Retina (tissue), 1 donor: ENCODE measurements at places on chromosomes 5 and 9.

DNA sequence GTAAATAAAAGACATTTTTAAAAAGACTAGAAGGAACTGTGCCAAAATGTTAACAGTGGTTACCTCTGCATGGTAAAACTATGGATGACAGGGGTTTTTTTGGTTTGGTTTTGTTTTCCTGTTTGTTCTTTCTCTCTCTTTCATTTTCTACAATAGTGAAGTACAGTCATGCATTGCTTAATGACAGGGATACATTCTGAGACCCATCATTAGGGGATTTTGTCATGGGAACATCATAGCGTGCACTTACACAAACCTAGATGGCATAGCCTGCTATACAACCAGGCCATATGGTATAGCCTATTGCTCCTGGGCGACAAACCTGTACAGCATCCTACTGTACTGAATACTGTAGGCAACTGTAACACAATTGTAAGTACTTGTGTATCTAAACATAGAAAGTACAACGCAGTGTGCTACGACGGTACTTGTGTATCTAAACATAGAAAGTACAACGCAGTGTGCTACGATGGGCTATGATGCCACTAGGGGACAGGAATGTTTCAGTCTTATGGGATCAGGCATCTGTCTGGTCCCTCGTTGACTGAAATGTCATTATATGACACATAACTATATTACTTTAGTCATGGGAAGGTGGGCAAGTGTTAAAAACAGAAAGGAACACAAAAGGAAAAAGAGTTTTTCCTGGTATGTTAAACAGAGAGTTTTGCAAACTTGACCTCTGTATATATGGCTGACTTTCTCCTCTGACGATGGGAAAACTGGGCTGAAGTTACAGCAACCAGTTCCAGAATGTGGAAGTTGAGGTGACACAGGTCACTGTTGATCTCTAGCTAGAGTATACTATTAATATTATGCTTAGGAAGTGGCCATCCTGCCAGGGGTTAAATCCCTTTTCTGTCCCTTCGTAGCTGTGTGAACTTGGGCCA is 7.4 kb upstream of the ADAM19 start:
- no peak for DNase-seq

GRCh38 chr5:77080905-77081304 is 6.2 kb downstream of the ZBED3 start:
- no peak for DNase-seq

DNA sequence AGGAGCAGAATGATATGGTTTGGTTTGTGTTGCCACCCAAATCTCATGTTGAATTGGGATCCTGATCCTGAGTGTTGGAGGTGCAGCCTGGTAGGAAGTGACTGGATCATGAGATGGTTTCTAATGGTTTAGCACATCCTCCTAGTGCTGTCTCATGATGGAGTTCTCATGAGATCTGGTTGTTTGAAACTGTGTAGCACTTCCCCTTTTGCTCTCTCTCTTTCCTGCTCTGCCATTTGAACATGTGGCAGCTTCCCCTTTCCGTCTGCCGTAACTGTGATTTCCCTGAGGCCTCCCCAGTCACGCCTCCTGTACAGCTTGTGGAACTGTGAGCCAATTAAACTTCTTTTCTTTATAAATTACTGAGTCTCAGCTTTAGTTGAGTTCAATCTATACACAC is 756.8 kb upstream of the CDH6 start:
- no peak for DNase-seq

DNA sequence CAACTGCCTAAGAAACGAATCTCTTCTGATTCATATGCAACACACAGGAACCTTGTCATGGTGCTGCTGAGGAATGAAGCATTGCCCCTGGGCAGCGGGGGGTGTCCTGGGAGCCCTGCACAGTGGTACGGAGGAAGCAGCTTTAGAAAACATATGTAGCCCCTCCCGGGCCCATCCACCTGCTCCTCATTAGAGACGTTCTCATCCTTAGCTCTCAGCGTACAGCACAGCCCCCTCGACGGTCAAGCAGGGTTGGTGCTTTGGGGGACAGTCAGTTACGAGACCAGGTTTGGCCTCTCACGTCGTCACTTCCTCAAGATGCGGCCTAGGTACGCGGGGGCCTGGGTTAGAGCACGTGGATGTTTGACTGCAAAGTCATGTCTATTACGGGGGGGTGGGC is 28.4 kb upstream of the LAMC3 start:
- no peak for DNase-seq

GRCh38 chr5:81779125-81779915 is 28.4 kb upstream of the SSBP2 start:
- DNase-seq: peak; percentile 26

DNA sequence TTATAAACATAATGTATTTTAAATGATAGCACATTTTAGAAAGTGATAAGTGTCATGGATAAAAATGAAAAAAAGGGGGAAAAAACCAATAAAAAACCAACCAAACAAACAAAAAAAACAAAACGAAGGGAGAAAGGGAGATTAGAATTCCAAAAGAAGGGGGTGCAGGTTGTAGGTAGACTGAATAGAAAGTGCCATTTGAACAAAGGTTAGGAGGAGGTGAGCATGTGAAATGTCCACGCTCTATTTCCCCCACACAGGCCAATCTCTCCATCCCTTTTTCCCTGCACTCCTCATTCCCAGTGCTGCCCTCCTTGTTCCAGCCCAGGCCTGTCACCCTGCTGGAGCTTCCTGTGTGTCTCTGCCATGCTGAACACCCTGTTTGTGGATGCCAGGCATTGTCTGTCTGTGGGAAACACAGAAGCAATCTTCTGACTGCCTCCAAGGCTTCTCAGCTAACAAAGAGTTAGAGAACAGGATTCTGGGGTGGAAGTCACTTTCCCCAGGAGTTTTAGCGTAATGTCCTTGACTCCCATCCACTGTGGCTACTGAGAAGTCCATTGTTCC is 138.8 kb downstream of the ADAMTS16 start:
- no peak for DNase-seq

GRCh38 chr5:71862087-71862486 is 143.0 kb downstream of the CARTPT start:
- DNase-seq: no peak

DNA sequence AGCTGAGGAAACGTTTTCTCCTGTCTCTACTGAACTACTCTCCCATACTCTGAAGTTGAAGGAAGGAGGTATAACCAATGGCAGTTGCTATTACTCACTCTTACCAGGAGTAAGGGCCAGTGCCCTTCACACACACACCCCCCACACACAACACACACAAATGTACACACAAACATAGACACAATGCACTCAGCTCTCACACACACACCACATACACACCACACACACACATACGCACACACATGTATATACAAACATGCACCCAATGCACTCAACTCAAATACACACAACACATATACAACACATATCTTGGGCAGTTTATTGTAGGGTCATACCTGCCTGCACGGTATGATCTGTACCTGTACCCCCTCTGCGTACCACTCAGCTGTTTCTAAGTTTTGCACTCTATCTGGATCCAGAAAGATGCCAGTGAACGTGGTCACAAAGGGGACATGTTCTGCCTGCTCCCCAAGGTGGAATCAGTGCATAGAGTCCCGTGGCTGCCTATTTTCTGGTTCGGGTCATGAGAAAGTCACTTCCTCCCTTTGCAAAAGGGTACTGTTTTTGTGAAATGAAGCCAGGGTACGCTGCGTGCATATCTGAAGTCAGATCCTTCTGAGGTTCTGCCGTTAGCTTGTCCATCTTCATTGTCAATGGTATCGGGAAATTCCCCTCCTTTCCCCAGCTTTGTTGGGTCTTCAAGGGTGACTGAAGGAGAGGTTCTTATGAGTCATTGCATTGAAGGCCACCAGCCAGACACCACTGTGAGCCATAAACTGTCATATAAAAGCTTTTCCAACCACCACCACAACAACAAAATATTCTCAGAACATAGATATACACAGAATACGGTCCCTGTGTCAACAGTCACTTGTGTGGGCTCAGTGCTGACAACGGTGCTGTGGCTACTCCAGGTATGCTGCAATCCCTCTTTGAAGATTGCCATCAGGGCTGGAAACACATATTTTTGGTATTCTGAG is 131.9 kb downstream of the UGCG start:
- no peak for DNase-seq

DNA sequence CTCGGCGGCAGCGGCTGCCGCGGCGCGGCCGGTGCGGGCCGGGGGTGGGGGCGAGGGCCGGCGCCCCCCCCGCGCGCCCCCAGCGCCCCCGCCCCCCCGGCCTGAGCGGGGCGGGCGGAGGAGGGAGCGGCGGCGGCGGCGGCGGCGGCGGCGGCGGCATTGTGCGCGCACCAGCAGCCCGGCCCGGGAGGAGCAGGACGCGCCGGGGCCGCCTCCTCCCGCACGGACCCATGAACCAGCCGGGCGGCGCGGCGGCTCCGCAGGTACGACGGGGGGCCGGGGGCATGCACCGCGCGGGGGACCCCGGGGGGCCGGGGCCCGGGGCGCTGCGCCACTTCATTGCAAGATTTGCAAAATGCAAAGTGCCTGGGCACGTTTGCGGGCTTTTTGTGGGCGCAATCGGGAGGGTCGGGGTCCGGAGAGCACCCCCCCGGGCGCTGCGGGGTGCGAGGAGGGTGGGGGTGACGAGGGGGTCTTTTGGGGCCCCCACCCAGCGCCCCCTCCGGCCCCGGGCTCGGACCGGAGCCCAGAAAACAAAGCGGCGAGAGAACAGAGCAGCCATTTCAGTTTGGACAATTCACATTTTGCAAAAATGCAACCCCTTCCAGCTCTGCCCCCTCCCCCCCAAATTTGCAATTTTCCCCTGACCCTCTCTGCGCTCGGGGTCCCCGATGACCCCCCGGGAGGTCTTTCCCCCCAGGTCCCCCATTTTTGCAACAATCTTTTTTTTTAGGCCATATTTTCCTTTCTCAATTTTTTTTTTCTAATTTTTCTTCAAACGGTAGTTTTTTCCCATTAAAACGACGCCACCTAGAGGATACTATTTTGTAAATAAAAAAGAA is at the start of gene ZNF618:
Gene ZNF618 (plus strand): TSS at position 159 of the 842 bp plus-strand sequence. CDS start 72 bp downstream, at position 231.
- DNase-seq: peak; percentile 60

DNA sequence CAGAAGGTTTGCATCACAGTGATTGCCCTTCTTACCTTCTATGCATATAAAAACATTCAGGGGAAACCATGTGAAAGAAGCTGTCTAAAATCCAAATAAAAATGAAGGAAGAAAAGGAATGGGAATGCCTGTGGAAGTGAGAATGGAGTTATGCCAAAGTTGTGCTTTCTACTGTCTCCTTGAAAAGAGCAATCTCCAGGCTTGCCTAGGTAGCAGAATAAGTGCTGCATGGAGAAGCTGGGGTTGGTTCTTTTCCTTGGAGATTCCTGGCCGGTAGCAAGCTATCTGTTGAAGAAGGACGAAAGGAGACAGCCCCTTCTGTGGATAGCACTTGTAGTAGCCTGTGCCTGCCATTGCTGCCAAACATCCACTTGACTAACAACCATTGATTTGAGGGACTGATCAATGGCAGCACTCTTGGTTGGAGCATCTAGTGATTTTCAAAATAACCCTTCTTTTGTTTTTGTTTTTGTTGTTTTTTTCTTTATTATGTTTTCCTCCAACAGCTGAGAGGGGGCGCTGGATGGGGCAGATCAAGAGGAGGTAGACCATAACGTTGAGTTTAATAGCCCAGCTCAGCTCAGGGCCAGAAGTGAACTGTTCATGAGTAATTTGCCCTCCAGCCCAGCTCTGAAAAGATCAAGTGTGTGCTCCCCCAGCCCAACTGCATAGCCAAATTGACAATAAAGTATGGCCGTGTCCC is 1.6 kb downstream of the PLCXD3 start:
- peak; percentile 26 for DNase-seq

GRCh38 chr5:57987552-57987951 is 472.3 kb downstream of the PLK2 start:
- no peak for DNase-seq
